Activated T-cell treated with anti-CD3 and anti-CD28 coated beads for 24 hours (primary cell): ENCODE measurements at places on chromosomes 13 and 19.
A peak's percentile ranks its signal among the peaks of the same experiment; 100 is the strongest.

DNA sequence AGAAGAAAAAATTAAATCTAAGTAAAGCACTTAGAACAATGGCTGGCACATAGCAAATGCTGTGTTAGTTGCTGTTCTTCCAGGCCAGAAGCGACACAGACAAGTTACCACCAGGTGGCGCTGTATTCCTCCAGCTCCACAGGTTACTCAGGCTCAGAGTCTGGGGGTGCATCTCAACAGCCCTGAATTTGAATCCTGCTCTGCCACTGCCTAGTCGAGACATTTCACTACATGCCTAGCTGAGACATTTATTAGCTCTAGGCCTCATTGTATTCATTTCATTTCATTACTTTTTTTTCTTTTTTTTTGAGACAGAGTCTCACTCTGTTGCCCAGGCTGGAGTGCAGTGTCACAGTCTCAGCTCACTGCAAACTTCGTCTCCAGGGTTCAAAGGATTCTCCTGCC is 16.4 kb upstream of the CYP2B6 start:
- DNase-seq = peak; percentile 69

DNA sequence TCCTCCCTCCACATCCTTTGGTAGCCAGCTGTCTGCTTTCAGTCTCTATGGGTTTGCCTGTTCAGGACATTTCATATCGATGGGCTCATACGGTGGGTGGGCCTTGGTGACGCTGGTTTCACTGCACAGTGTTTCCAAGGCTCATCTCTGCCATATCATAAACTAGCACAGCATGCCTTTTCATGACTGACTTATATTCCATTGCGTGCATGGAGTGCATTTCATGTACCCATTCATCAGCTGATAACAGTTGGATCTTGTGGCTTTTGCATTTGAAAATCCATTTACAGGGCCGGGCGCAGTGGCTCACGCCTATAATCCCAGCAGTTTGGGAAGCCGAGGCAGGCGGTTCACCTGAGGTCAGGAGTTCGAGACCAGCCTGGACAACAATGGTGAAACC is 69.9 kb downstream of the TDRD12 start:
- no peak for DNase-seq

DNA sequence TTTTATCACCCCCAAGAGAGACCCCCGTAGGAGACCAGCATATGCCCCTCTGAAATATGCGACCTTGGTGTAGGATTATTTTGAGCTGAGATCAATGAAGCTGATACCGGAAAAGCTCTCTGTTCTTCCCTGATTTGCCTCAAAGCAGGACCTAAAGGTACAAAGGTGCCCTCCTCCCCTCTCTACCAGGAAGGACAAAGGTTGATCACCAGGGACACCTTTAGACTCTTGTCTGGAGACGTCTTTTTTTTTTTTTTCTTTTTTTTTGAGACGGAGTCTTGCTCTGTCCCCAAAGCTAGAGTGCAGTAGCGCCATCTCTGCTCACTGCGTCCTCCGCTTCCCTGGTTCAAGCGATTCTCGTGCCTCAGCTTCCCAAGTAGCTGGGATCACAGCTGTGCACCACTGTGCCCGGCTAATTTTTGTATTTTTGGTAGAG is 792 bp upstream of the PEX11G start:
- DNase-seq = no peak

DNA sequence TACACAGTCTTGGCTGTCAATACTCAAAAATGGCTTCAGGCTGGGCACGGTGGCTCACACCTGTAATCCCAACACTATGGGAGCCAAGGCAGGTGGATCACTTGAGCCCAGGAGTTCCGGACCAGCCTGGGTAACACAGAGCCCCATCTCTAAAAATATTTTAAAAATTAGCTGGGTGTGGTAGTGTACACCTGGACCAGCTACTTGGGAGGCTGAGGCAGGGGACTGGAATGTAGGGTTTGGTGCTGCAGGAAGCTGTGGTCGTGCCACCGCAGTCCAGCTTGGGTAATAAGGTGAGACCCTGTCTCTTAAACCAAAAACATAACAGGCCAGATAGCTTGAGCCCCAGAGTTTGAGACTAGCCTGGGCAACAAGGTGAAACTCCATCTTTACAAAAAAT is 6.7 kb upstream of the CHERP start:
- DNase-seq = no peak

- DNase-seq = no peak
Observed at GRCh38 chr13:97542102-97542685, 108.2 kb downstream of the RAP2A start.

GRCh38 chr13:34108410-34108809 is 290.5 kb downstream of the RFC3 start:
- no peak for DNase-seq

DNA sequence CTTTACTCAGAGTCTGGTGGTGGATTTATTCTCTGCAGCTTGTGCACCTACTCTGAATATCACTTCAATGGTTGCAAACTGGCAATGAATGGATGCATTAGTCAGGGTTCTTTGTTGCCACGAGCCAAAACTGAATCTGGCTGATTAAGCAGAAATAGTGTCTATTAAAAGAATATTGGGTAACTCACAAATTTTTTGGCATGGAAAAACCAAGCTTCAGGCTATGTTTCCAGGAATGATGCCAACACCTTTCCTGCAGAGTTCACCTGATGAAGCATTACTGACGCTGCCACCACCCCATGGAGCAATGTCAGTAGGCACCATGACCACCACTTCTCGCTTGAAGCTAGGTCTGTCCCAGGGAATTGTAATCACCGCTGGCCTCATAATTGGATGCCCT is 597.8 kb upstream of the SLC10A2 start:
- DNase-seq = no peak

- no peak for DNase-seq
Observed at GRCh38 chr19:51387924-51388389, at the start of gene LIM2. TSS of gene LIM2 (minus strand) at chr19:51387974. CDS start at chr19:51387443, 531 bp downstream.

GRCh38 chr13:44840131-44840530 is 149.1 kb downstream of the NUFIP1 start:
- DNase-seq = no peak

DNA sequence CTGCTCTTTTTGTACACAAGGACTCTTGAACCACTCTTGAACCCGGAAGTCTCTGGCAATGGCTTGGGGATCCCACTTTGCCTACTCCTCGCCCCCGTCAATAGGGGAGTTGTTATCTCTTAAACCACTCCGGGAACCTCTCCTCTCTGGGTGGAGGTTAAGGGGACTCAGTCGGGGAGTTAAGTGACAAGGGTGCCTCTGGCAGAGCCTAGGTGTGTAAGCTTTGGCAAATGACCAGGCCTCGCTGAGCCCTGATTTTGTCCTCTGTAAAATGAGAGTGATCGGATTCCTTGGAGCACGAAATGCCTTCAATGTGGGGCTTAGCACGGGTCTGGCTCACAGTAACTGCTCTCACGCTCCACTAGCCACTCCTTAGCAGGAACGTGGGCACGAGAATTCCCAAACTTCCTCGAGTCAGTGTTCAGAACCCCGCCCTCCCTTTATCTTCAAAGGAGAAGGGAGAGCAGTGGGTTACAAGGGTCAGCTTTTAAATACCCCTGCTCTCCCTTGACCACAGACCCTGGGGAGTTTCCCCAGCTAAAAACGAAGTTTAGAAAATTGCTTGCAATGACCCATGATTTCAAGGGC is 193.3 kb downstream of the KATNAL1 start:
- DNase-seq = no peak

- DNase-seq = no peak
Observed at GRCh38 chr13:105346141-105346775, 1189.2 kb downstream of the EFNB2 start.

- DNase-seq = no peak
Observed at GRCh38 chr19:40450664-40451063, 6.5 kb upstream of the SERTAD3 start.

- no peak for DNase-seq
Observed at GRCh38 chr19:5321851-5322681, 18.5 kb downstream of the PTPRS start.

DNA sequence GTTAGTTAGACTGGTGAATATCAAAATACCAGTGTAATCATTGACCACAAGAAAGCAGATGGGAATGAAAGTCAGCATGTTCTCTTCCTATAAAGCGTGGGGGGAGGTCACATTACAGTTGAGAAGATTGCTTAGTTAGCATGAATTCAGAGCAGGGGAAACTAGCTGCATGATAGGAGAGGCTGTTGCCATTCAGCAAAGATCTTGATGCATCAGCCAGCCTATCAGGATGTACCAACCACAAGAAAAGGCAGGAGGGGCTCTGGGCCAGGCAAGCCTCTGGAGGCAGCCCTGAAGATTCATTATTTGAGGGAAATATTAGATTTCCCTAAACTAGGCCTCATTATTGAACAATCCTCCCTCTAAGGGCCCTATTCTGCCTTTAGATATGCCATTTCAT is 5.0 kb upstream of the MTMR6 start:
- DNase-seq = no peak

- peak; percentile 17 for DNase-seq
Observed at GRCh38 chr19:17950310-17951156, 16.4 kb upstream of the KCNN1 start.

DNA sequence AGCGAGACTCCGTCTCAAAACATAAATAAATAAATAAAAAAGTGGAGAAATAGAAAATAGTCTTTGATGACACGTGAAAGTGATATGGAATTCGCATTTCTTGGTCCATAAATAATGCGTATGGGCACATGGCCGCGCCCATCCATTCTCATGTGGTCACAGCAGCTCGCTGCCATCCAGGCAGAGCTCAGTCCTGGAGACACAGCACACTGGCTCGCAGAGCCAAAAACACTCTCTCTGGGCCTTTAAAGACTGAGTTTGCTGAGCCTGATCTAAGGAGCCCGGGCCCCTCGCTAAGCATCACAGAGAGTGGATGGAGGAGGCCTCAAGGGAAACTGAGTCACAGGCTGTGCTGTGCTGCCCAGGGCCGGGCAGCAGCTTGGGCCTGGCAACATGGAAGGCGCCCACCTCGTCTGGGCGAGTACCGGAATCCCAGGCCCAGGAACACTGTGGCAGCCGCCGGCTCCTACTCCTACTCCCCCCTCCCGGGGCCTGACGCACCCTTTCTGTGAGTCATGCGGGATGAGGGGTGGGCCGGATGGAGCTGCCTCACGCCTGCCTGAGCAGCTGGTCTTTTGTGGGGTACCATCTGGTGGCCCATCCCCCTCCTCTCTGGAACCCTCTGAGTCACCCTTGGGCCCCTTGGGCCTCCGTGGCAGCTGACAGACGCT is 28.9 kb upstream of the CACTIN start:
- no peak for DNase-seq

DNA sequence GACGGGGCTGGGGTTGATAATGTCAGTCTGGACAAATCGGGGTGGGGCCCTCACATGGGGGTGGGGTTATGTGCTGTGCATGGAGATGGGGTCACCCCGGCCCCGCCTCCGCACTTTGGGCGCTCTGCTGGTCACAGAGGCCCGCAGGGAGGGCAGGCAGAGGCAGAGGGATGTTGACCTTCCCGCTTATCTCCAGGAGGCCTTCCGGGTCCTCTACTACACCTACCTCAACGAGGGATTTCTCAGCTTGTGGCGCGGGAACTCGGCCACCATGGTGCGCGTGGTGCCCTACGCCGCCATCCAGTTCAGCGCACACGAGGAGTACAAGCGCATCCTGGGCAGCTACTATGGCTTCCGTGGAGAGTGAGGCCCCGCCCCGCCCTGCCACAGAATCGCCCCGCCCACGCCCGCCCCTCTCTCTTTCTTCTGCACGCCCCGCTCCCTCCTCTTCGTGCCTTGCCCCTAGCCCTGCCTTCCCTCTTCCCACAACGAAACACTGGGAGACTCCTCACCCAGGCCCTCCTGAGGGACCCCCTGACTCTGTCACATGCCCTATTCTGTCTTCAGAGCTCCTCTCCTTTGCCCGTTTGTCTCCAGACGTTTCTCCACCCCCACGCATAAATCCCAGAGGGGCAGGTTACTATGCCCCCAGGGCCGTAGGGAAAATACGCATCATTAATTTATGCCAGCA is 32.8 kb downstream of the TMEM161A start:
- no peak for DNase-seq

GRCh38 chr13:47413112-47413511 is 516.3 kb upstream of the HTR2A start:
- DNase-seq = no peak

GRCh38 chr19:51462276-51462675 is 4.0 kb upstream of the SIGLEC8 start:
- DNase-seq = no peak

DNA sequence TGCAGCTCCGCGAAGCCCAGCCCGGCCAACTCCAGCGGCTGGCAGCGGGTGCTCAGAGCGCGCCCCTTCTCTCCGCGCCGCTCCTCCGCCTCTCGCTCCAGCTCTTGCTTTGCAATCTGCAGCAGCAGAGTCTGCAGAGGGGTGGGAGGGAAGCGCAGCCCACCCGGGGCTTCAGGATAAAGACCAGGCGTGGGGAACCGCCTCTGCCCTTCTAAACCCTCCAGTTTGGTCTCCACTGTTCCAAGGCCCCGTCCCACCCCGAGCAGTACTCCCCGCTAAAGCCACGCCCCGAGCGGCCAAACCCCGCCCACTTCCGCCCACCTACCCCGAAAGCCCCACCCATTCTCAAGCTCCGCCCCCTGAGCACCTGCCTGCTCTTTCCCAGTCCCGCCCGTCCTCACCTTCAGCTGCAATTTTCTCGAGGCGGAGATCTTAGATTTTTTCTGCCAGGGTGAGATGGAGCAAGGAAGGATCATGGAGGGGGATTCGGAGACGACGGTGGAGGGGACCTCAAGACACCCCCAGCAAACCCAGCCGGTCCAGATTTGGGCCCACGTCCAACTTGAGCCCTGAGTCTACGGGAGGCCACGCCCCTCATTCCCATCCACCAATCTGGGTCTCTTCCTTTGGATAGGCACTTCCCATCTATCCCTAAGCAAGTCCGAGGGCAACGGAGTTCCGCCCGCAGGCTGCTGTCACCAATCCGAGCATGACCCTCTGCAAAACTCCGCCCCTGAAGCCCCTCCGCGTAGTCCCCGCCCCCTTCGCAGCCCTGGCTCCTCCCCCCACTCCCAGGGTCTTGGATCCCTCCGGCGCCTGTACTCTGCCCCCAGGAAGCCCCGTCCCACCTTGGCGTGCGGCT is 1.1 kb downstream of the TNNI3 start:
- DNase-seq = peak; percentile 30

DNA sequence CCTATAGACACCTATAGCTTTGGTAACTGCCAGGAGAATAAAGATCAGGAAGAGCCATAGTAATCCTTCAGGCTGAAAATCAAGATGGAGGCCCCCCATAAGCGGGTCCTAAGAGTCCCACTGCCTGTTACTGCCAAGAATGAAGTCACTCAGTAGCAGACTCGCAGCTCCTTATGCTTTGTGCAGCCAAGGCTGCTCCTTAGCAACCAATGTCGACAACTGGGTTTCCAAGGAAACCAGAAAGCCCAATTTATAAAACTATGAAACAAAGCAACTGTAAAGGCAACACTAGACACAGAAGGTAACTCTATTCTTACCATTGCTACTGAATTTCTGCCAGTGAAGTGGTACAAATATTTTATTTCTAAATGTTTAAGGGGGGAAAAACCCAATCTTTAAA is 56.5 kb downstream of the DCLK1 start:
- DNase-seq = no peak
